GM04504 (cell line): ENCODE measurements at places on chromosomes 5 and 9.

DNA sequence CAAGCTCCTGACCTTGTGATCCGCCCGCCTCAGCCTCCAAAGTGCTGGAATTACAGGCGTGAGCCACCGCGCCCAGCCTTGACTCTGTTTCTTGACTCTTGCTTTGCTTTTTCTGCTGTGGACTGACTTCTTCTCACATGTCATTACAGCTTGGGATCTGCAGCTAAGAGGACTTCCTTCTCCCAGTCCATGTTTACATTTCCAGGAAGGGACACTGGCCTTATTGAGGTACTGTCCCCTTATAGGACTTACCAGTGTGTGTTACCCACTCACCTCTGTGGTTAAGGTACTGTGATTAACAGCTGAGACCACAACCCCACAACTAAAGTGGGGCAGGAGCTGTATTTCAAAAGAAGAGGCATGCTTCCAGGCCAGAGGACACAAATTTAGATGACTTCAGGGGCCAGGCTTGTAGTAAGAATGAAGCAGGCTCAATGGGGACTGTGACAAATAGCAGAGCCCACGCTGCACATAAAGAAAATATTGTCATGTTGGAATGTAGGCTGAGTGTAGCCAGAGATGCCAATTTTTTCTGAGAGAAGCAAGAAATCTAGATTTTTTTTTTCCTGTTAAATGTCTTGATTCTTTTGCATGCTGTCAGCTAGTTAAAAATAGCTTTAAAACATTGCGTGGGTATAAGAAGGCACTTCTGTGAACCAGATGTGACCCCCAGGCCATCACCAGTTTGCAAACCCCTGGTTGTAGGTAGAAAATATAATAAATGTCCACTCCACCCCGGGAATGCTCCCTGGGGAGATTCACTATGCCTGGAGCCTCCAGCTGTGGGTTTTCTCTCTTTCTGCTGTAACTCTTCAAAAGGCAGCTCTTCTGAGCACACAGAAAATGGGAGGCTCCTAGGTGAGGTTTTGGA is 75.0 kb downstream of the PTPDC1 start:
- peak; percentile 45 for DNase-seq

DNA sequence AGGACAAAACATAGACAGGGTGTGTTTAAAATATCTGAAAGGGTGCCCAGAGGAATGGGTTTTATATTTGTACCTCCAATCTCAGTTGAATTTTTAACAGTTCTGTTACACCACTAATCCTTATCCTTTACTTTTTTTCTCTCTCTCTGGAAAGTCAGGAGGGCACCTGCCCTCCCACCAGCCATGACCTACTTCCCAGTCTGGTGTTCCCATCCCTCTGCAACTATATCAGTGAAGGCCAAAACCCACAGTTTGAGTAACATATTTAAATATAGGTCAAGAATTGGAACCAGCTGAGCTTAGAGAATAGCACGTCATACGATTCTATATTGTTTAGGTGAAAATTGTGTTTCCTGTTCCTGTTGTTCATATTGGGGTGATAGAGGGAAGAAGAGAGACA is 229.8 kb downstream of the NTRK2 start:
- no peak for DNase-seq

DNA sequence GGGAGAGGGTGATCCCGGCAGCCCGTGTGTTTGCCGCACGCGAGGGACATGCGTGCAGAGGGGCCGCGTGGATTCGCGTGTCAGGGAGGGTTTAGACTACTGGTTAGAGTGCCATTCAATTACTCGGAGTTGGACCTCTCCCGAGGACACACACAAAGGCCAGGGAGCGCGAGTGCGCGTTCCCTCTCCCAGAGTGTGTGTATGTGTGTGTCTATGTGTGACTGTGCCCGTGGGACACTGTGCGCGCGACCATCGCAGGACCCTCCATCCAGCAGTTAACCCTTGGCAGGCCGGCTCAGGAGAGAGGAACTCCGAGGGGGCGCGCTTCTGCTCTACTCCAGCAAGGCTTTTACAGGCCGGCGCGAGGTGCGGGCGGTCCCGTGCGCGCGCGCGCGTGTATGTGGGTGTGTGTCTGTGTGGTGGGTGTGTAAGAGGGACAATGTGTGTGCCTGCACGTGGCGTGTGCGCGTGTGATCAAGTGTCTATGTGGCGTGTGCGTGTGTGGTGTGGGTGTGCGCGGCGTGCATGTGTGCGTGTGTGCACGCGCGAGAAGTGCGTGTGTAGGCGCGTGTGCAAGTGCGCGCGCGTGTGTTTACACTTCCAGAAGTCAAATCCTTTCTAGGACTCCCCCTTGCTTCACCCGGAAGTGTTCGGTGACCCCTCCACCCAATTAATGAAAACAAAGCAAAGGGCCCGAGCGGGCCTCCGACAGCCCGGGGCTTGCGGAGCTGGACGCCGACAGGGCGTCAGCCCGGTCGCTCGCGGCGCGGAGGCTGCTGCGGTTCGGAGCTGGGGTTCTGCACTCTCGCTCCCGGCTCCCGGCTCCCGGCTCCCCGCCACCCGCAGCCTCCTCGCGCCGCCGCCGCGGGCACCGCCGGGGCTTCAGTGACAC is 75.3 kb upstream of the TBCA start:
- DNase-seq, result no peak

DNA sequence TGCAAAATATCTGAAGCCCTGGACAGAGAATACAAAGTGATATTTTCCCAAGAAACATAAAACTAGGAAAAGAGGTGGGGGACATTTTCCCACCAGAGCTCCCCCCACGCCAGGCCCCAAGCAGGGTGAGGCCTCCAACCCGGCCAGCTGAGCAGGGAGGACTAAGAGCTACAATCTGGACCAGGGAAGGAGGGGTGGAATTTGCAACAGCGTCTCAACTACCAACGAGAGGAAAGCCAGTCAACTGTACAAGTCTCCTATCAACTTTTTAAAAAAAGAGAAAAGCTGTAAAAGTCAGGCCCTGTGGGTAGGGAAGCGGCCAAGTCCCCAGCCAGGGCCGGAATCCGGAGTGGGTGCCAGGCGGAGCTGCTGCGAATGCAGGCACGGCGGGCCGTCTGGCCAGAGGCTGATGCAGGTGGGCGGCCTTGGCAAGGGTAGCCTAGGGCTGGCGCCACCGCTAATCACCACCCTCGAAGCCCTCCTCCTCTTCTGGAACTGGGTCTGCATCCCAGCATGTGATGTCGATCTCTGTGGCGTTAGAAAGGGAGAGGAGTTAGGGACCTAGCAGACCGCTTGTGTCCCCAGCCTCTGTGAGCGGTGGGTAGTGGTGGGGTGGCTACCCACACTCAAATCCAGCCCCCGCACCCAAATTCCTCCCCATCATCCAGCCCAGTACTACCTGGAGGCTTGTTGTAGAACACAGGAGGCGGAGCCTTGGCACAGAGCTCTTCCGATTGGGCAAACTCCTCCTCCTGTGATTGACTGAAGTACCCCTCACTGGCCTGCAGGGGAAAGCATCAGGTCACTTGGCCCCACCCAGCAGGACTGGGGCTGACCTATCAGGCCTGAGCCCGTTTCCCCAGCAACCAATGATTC is 10.6 kb downstream of the PRR7 start:
- peak; percentile 93 for DNase-seq

GRCh38 chr9:104780796-104781395 is 17.0 kb downstream of the NIPSNAP3B start:
- no peak for DNase-seq

DNA sequence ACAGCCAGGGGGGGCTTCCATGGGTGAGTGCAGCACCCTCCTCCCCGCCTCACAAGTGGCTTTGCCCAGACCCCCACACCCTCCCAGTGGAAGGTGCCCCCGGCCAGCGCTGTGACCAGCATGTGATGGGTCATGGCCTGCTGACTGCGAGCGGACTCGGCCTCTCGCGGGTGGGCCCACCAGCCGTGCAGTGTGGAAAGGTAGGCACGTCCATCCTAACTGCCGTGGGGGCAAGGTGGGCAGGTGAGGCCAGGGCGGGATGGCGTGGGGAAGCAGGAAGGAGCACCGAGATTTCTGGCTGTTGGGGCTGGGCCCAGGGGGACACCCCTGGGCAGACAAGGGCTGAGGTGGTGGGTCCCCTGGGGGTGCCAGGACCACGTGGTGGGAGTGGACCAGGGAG is 12.1 kb downstream of the SOHLH1 start:
- DNase-seq, result no peak

DNA sequence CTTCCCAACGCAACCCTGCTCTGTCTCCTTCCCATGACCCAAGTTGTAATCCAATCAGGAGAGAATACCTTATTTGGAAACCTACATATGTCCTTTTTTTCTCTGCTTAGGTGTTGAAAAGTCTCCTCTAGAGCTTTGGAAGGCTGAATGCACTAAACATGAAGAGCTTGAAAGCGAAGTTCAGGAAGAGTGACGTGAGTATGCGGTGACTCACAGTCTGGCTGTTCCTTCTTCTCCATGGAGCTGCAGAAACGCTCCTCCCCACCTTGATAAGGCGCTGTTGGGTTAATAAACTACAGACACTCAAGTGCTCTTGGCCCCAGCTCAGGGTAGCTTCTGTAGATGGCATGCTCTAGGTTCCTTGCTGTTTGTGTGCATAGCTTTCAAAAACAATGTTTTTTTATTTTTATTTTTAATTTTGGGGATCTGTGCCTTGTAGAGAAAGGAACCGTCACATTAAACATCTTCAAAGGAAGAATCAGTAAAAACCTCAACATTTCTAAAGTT is 30.7 kb downstream of the RAI14 start:
- DNase-seq, result peak; percentile 74

- no peak for DNase-seq
Measured at GRCh38 chr5:120818128-120818527, 354.0 kb downstream of the PRR16 start.

DNA sequence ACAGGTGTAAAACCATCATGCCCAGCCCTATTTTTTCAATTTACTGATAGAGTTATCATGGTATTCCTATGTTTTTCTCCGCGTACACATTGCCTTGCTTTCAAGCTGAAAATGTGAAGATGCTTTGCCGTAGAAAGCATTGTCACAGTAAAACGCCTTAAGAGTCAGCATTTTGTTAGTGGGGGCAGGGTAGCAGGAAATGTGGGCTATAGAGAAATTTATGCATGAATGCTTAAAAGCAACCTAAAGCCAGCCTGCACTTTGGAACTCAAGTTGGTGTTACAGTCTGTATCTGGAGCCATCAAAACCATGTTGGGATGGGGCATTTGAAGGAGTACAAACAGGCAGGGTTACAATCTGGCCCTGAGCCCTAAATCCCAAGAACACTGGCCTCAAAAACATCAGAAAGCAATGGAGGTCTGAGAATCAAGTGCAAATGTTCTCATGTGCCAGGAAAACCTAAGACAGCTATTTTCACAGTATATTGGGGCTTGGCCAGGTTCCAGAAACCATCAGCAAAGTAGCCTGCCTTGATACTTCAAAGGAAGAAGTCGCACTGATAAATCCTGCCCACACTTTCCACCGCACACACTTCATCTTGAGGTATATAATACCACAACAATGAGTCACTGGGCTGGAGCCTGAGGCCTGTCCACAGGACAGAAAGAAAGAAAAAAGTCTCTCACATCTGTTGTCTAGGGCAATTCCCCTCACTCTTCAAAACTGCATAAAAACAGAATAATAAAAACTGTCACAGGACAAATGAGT is 313.8 kb downstream of the ENC1 start:
- DNase-seq, result peak; percentile 48

DNA sequence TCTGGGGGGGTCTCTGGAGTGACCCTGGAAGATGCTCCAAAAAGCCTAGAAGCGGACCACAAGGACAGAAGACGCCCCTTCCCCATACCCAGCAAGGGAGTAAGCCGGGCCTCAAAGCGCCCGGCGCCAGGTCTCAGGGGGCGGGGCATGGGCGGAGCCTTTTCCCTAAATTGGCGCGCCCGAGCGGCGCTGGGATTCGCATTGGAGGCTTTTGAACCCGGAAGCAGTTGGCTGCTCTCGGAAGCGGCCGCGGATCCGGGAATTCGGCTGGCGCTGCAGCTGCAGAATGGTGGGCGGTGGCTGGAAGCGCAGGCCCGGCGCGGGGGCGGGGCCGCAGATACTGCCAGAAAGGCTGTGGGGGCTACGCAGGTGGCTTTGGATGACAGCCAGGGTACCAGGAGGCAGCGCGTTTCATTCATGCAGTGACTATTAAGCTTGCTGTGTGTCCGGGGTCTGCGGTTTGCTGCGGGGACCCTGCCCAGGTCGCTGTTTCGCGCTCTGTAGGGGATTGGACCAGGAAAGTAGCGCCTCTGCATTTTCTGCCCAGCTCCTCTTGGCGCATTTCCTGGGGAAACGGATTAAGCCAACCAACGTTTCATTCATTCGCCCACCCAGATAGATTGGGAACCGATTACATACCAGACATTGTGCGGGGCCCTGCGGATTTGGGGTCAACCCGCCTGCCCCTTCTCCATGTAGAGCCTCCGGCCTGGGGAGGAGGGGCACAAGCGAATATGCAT is 83.0 kb upstream of the FREM1 start:
- peak; percentile 76 for DNase-seq

DNA sequence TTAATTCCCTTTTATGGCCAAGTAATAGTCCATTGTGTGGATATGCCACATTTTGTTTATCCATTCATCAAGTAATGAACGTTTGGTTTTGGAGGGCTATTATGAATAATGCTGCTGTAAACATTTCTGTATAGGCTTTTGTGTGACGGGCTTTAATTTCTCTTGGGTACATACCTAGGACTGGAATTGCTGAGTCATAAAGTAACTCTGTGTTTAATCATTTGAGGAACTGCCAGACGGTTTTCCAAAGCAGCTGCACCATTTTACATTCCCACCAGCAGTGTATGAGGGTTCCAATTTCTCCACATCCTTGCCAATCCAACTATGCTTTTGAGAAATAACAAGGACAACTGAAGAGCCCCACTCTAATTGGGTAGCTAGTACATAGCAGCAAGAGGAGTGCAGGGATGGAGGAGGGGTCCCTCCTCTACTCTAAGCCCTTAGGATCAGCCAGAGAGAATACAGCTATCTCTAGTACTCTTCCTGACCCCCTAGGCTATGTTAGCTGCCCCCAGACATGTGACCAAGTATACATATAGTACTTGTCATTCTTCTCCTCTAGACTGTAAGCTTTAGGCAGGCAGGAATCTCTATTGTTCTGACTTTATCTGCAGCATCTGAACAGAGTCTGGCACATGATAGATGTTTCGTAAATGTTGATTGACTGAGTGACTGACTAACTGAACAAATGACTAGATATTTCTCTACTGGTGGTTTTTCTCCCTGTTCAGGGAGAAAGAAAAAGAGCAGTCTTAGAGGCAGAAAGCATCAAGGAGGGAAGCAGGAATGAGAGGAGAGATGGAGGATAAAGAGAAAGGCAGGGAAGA is 22.1 kb upstream of the MATR3 start:
- DNase-seq, result peak; percentile 63

DNA sequence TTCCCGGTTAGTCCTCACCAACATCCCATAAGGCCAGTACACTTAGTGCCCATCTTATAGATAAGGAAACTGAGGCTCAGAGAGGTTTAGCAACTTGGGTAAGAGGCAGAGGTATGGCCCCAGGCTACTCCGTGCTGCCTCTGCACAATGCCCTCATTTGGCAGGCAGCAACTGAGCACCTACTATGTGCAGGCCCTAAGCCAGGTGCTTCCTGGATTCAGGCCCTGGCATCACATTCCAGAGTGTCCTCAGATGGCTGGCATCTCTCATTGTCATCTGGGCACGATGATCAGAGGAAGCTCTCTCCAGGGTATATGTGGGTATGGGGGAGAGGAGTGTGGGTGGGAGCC is 53.8 kb upstream of the PSD2 start:
- no peak for DNase-seq
